ENCODE measurements at places on chromosomes 2 and 18.

GRCh38 chr18:24228667-24229041, 89.8 kb downstream of the CABYR start:
- DNase-seq, result no peak

DNA sequence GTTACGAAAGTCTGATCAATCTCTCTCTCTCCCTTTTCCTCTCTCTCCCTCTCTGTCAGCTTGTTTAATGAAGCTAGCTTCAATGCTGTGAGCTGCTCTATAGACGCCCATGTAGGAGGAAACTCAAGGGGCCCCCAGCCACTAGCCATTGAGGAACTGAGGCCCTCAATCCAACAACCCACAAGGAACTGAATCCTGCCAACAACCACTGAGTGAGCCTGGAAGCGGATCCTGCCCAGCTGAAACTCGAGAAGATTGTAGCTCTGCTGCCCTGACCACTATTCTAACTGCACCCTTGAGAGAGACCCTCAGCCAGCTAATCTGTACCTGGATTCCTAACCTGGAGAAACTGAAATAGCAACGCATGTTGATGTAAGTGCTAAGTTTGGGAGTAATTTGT, 129.2 kb downstream of the BCL11A start:
- DNase-seq, result no peak

DNA sequence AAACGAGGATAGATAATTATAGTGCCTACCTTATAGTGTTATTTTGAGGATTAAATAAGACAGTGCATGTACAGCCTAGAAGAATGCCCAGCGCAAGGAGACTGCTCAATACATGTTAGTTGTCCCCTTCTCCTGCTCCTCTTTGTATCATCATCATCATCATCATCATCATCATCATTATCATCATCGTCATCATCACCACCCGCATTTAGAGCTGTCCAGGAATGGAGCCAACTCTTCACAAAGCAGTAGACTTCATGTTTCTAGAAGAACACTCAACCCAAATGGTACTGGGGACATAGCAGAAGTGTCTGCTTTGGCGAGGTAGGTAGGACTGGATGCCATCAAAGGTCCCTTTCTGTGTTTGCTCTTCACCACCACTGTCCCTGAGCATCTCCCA, 116.0 kb downstream of the TRIM43 start:
- no peak for DNase-seq

DNA sequence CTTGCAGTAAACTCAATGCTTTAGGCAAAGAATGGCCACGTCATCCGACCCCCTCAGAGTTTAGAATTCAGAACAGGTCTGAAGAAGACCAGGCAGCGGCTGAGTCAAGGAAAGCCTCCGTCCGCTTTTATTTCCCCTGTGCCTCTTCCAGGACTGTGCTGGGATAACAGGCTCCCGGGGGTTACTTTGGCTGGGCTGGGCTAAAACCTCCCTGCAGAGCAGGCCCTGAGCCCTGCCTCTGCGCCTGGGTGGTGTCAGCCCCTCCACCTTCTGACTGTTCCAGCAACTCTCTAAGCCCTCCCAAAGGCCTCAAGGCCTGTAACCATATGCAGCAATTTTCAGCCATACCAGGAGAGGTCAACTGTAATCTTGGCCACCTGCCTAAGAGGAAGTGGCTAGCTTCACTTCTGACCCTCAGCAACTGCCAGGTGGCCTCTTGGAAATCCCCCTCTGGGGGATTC, 166.5 kb downstream of the RPIA start:
- no peak for DNase-seq

DNA sequence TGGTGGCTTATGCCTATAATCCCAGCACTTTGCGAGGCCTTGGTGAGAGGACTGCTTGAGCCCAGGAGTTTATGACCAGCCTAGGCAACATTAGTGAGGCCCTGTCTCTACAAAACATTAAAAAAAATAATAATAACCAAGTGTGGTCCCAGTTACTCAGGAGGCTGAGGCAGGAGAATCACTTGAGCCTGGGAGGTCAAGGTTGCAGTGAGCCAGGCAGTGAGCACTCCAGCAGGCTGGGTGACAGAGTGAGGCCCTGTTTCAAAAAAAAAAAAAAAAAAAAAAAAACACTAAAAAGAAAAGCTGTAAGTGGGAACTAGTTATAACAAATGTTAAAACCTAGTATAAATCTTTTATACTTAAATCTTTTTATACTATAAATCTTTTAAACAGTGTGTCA, 146.2 kb upstream of the ITGA4 start:
- DNase-seq, result no peak

- no peak for DNase-seq
These were observed 442.5 kb downstream of the LRATD1 start for GRCh38 chr2:15074751-15075700.

DNA sequence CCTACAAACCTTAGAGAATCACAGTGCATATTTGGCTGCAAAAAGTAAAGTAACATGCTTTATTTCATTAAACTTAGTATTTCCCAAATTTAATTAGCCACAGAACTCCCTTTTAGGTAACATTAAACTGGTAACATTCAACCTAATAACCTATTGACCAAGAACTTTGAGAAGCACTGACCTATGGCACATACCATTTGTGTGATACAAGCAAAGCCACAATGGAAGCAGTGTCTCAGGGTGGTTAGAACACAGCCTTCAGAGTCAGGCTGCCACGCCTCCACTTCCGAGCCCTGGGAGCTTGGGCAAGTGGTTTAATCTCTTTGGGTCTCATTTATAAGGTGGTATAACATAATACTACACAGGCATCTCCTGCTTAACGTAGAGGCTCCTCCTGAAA, 301.4 kb downstream of the PDE11A start:
- DNase-seq, result no peak

DNA sequence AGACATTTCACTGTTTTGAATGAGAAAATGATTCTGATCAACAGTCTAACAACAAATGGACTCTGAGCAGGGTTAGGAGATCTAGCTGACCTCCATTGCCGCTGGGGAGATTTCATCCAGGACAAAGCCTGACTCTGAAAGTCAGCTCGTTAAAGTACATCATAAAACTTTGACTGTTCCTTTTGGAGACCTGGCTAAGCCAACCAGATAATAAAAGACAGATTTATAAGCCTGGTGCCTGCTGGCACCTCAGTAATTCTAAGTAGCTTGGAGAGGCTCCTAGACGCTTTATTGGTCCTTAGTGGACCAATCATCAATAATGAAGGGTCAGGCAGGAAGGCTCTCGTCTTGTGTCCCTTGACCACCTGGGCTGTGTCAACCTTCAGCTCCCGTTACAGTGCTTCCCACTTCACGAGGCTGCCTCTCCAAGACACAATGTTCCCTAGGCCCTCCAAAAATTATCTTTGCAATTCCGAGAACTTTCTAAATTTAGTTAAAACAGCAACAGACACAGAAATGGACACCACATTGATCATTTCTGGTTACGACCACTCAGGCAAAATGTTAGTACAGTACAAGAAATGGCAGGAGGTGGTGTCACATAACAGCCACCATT, 47.9 kb upstream of the PMAIP1 start:
- no peak for DNase-seq

DNA sequence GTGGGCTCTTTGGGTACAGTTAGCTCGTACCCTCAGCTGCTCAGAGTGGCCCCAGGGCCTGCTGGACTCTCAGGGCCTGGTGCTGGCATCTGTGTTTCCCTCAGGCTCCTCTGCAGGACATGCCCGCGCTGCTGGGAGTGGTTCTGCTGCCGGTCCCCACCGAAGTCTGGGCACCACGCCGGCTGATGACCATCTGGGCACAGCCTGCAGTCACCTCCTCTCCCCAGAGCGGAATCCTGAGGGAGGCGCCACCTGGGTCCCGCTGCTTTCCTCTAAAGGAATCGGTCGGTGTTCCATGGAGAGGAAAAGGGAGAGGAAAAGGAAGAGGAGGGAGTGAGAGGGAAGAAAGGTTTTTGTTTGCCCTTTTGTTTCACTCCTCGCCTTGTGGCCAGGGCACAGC, 43.6 kb downstream of the MC2R start:
- DNase-seq, result no peak

GRCh38 chr18:28588884-28589549, 412.1 kb upstream of the CDH2 start:
- DNase-seq, result no peak

GRCh38 chr2:6835467-6835866, 30.2 kb downstream of the CMPK2 start:
- DNase-seq, result no peak

- no peak for DNase-seq
These were observed 7.4 kb upstream of the MBOAT2 start for GRCh38 chr2:9010866-9011265.

DNA sequence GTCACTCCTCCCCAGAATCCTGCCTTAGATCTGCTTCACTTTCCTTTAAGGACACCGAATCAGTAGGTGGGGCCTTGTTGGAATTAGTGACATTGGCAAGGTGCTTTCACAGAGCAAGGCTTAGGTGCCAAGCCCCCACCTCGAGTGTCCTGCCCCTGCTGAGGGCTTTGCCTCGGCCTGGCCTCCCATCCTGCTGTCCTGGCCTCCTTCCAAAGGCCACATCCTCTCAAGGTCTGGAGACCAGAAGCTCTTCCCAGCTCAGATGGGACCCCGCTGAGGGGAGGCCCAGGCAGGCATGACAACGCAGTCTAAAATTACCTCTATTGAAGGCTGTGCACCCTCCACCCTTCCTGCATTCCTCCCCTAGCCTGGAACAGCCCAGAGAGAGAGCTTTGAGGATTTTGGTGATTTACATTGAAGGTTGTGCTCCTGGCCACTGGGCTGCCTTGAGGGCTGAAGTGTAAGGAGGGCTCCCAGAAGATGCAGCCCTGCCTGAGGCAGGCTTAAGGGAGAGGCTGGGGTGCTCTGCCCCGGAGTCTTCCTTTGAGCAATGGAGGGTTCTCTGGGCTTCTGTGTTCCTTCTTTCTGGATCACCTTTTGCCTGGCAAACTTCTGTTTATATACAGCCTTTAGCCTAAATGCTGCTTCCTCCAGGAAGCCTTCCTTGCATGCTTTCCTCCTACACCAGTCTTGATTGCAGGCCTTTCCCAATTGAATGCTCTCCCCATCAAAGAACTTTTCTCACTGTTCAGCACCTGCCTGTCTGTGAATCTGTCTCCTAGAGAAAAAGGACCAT, 154.4 kb downstream of the DDX1 start:
- no peak for DNase-seq

- no peak for DNase-seq
These were observed 139.3 kb downstream of the KLHL29 start for GRCh38 chr2:23524261-23524706.

DNA sequence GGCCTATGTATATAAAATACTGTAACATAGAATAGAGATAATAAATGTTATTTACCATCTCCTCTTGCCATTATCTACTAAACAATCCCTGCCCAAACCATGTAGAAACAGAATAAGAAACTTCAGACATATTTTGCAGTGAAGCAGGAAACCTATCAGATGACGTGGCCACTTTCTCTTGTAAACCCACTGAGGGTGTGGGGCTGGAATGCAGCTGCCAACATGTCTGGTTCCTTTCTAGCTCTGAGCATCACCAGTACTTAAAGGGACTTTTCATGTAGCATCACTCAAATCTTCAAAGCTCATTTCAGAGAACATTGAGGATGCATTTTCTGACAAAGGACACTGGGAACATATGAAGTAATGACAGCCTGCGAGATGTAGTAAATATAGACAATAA, 251.8 kb downstream of the LPIN1 start:
- DNase-seq, result no peak

DNA sequence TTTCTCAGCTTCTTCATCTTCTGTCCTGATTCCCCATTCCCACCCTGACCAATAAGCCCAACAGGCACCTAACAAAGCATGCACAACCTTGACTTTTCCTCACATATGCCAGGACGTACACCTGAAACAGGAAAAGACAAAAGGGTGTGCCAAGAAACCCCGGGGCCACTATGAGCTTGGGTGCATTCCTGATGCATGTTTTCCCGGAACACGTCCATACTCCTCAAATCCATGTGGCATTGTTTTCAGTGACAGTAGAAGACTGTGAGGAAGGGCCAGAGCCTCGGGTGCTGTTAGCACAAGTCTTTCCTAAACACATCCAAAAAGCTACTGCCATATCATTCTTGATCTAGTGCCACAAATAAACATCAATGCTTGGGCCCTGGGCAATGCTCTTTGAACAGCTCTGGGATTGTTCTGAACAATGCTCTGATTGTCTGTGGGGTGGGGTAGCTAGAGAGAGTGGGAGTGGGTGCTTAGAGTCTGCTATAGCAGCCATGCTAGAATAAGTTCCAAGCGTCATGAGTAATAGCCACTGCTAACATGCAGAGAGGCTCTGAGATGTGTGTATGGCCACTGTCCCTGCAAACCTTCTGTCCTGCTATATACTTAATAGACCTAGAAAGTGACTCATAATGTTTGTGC, 181.7 kb upstream of the CRIM1 start:
- DNase-seq, result no peak

DNA sequence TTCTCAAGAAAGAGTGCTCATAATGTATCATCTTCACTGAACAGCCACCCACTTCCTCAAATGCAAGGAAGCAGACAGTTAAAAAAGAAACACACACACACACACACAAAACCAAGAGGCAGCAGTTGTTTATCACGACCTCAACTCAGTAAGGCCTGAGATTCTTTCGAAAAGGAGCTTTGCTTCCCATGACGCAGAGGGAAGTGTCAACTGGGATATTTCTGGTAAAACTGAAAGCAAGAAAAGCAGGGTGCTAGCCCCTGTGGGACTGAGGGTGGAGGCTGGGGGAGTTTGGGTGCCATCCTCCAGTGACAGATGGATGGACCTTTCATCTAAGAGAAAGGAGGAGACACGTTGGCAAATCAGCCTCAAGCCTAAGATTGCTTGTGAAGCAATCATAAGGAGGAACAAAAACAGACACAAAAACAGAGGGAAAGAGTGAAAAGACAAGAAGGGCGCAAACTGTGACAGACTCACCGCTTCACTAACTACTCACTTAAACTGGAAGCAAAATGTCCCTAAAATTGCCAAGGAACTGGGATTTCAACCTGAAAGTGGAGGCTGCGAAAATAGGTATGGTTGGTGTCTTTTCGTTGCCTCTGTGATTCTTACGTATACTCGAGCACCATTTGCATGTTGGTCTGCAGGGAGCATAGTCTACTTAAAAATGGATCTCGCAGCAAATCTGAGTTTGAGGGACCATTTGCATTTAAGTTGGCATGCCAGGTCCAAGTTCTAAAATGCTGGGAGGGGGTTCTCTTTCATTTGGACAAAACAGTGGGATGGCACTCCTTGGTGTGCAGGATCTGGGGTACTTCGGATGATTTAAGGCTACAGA, at the start of gene ARHGAP25:
Gene ARHGAP25 (plus strand): TSS at position 124 of the 838 bp plus-strand sequence. CDS start 389 bp downstream, at position 513.
- DNase-seq, result no peak

GRCh38 chr18:8695932-8696517, 9.3 kb upstream of the MTCL1 start:
- DNase-seq, result no peak

DNA sequence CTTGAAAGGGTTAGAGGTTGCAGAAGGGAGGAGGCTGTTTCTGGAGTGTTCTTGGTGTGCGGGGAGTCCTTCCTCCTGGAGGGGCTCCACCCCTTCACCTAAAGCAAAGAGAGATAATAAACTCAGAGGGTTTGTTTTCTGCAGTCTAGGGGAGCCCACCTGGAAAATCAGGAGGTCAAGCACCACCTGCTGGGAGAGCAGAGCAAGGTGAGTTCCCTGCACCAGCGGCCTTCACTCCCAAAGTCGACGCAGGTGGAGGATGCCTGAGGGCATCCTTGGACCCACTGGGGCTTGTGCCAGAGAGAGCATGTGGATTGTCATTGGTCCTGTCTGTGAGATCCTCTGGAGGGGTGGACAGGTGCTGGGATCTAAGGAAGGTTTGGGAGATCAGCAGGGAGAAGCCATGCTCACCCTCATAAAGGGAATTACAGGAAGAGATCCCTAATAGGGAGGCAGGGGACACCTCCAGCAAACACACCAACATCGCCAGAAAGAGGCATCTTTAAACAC, 116.7 kb downstream of the KCNF1 start:
- DNase-seq, result no peak

- DNase-seq, result no peak
These were observed 72.0 kb upstream of the RAB6C start for GRCh38 chr2:129907256-129907998.
